ENCODE measurements at places on chromosomes 11 and 22. TPM values are rescaled to one million over a fixed set of nuclear protein-coding genes. Genes with fewer than 3 reads are reported as not detected.

DNA sequence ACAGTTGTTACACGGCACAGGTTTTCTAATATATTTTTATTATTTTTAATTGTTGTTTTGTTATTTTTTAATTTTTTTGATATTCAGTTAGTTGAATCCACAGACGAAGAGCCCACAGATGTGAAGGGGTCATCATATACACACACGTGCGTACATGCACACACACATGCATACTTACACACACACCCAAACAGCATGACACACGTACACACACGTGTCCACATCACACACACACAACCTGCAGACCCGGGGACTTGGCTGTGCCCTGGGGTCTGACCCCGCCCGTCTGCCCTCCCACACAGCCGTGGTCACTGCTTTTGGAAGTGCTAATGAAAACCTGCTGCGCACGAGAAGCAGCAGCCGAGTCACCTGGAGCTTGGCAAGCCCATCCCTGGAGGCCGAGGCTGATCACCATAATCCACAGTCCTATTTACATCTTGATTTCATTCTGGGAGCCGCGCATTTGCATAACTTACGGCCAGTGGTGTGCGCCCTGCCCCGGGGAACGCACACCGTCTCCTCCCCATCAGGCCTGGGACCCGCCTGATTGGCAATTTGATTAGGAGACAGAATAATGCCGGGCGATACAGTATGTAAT is 110.3 kb downstream of the BRD1 start:
- no peak for ATAC-seq

The OTOG gene
- total RNA-seq, result not detected

DNA sequence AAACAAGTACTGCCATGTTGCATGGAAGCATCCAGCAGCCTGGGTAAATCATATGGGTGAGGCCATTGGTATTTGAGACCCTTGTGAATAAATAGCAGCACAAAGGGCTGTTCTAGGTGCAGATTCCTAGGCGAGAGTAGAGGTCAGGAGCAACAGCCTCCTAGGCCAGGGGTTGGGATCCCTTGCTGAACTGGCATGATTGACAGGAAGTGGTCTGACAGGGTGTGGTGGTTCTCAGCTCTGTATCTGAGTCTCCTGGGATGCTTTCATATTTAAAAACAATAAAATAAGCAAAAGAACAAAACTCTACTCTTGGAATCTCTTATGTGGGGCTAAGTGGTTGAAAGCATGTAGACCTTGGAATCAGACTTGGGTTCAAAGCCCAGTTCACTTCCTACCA is 35.8 kb downstream of the INSC start:
- ATAC-seq, result no peak

- ATAC-seq, result no peak
These were observed 1.1 kb downstream of the JHY start for GRCh38 chr11:122883646-122883979.
